Gastroesophageal sphincter (tissue), 4 donors: ENCODE measurements at places on chromosomes 1 and 21.

GRCh38 chr1:160032165-160032820 lies 503 bp upstream of the PIGM start:
- H3K36me3 ChIP-seq = no peaks in the 10 kb centered on the region
- H3K4me1 ChIP-seq = peaks cover 17% of the 10 kb centered on the region
- peak overlapping the region; percentile 81 for H3K27ac ChIP-seq
- H3K4me3 ChIP-seq = peak overlapping the region; percentile 53
- no peaks in the 10 kb centered on the region for H3K27me3 ChIP-seq

DNA sequence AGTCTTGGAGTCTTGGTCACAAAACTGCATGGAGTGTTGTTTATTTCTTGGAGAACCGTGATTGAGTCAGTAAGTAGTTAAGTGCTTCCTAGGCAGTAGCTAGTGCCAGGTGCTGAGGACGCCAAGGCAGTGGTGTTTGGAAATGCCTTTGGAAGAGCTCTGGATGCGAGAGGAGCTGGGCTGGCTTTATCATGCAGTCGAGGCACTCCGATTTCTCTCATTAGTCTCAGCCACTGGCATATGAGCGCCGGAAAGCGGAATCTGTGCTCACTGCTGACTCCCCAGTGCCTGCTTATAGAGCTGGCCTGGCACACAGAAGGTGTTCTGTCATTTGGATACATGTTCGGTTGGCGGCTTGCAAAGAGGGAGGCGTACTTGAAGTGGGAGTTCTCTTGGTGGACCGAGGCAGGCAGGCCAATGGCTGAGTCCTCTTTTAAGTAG lies 3.6 kb downstream of the TENT5C start:
- ATAC-seq = peak; percentile 22
- H3K4me3 ChIP-seq = peak overlapping the region; percentile 27
- H3K27ac ChIP-seq = peak overlapping the region; percentile 61
- no peaks in the 10 kb centered on the region for H3K27me3 ChIP-seq

DNA sequence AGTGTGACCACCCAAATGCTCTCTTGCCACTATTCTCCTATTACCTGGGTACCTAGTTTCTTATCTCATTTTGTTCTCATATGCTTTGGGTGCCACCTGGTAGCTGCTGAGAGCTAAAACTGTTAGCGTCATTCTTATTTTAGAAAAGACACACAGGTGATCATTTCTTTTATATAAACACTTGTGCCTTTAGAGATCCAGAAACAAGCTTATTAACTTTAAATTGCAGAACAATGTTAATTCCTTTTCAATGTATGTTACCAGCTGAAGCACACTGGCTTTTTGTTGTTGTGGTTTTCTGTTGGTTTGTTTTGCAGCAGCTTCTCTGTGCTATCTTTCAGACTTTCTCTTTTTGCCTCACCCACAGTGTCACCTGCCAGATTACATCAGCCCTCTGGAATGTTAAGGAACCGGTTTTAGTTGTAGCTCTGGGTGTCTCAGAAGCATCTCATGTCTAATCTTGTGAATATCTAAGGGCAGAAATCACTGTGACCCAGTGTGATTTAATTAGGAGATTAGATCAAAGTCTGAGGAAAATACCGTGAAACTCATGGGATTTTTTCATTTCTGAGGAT lies 43.4 kb upstream of the SLC19A2 start:
- no peaks in the 10 kb centered on the region for H3K4me1 ChIP-seq
- no peak for ATAC-seq
- no peaks in the 10 kb centered on the region for H3K36me3 ChIP-seq
- no peaks in the 10 kb centered on the region for H3K27me3 ChIP-seq
- H3K27ac ChIP-seq = no peak overlapping the region

GRCh38 chr1:156866249-156866909 lies 5.7 kb downstream of the NTRK1 start:
- H3K36me3 ChIP-seq = no peaks in the 10 kb centered on the region
- H3K4me3 ChIP-seq = no peak overlapping the region
- H3K27me3 ChIP-seq = peaks cover 64% of the 10 kb centered on the region
- H3K4me1 ChIP-seq = no peaks in the 10 kb centered on the region
- no peak for ATAC-seq
- H3K27ac ChIP-seq = no peak overlapping the region
